ENCODE measurements at places on chromosomes 7 and 10.

DNA sequence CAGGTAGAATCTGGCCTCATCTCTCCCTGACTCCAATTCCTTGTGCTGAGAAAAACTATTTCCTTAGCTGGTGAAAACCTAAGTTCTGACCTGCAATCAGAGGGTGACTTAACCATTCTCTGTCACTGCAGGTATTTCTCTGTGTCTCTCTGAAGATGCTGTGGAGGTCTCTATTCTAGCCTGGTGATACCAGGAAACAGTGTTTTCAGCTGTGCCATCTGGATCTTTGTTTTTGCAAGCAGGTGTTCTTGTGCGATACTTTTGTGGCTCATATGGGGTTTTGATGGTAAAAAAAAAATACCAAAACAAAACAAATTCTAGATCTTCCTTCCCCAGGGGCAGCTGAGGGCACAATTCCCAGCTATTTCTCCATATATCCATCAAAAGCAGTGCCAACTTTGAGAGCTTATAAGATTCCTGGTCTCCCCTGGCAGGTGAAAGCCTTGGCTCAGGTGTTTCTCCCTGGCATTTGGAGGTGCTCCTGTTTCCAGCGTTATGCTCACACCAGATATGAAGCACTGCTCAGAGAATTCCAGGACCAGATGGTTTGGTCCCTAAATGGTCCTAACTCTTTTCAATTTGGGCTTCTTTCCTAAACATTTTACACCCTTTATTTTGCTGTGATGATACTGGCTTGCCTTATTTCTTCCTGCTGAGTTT lies 9.9 kb upstream of the NPVF start:
- DNase-seq, result no peak

- no peak for DNase-seq
Measured at GRCh38 chr7:50724526-50725520, 57.9 kb downstream of the GRB10 start.

DNA sequence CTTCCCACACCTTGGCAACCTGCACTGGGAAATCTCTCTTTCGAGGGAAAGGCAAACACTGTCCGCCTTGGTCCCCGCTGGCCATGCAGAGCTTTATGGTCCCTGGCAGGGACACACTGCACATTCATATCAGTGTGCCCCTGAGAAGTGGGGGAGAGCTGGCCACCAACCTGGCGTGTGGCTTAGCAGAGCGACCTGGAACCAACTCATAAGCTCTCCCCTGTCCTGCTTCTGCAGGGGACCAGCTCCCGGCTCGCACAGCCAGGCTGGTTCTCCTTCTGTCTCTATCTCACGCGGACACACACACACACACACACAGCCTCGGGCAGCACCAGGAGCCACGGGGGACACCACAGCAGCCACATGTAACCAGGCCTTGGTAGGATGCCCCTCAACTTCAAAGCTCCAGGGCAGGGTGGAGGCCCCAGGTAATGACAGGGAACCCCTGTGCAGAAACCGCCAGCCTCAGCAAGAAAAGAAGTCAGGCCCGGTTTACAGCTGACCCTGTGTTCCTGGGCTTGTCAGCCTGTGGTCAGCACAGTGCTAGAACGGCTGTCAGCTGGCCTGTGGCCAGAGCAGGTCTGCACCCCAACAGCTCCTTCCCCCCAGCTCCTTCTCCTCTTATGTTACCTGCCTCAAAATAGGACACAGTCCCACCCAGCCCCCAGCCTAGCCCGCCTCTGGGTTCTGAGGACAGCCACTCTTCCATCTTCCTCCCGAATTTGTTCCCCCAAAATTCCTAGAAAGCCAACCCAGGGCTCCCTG lies 69.3 kb downstream of the OAT start:
- no peak for DNase-seq

DNA sequence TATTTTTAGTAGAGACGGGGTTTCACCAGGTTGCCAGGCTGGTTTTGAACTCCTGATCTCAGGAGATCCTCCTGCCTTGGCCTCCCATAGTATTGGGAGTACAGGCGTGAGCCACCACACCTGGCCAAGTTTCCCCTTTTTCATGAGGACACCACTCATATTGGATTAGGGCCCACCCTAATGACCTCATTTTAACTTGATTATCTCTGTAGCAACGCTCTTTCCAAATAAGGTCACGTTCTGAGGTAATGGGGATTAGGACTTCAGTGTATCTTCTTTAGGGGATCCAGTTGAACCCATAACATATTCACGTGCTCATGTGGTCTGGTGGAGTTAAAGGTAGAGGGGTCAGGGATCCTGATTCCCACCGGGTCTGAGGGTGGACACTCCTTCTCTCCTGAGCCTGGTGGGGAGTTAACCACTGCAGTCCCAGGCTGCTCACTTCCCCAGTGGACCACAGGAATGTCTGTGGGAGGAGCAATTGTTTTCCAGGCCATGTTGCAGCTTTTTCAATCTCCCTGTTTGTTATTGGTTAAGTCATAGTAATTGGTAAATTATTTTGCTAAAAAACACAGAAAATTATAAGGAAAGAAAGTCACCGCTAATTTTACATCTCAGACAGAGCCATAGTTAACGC lies 130.5 kb downstream of the GRK5 start:
- DNase-seq, result no peak

DNA sequence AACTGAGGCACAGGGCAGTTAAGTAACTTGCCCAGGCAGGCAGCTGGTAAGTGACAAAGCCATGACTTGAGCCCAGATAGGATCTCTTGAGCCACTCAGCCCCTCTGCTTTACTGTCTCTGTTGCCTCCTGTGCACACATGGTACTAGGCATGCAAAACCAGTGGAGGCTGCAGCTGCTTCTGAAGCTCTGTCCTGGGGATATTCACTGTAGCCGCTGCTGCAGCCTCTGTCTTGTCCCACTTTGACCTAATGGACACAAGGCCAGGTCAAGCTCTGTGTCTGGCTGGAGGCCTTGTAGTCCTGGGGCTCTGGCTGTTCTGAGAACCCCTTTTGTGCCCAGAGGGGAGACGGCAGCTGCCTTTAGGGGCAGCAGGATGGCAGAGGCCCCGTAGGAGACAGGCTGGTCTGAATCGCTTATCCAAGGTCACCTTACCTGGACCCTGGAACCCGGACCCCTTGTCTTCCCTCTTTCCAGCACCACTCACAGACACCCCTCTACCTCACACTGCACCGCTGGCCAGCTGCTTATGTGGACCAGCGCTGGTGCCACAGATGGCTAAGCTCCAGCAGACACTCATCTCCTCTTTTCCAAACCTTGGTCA lies 57.6 kb downstream of the TSPAN15 start:
- DNase-seq, result no peak

DNA sequence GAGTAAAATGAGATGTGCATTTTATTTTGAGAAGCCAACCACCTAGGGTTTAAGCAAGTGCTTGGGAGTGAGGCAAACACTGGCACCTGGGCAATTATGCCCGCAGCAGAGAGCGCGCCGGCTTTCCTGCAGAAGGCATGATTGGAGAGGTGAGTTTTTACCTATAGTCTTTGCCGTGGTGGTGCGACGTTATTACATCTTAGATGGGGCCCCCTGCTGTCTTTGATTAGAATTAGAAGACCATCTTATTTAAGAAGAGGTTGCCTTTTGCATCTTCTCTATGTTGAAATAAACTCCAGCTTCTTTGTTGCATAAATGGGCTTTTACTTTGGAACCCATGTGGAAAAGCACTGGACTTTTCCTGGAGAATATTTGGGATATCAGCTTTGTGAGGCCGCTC lies 409.5 kb downstream of the GLRX3 start:
- no peak for DNase-seq

DNA sequence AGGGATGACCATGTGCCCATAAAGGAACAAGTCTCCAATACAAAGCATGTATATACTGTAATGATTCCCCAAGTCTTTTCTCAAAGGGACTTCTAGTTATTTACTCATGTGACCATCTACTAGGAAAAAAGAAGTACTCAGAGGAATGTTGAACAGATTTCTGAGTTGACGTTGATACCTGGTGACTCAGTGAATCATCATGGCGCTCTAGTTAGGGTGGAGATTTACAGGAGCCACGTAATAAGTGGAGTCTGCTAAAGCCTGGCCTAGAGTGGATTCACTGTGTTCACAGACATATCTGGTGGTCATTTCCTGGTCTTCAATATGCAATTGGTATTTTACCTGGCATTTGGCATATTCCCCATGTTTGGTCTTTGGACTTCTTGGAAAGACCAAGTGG lies 302.2 kb upstream of the CACNA2D1 start:
- no peak for DNase-seq

DNA sequence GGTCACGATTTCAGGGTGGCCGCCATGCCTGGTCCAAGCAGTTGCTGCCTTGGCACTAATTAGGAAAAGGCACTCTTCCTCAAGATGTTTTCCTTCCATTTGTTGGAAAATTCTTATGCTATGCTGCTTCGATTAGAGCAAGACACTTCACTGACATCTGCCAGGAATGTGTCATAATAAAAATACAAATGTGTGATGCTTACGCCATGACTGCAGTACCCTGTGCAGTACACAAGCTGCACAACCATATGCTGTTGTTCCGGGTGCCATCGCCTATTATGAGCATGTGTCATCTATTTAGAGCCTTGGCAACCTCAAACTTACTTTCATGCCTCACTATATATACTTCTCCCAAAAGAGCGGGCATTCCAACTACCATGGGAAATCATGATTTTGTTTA lies 14.9 kb upstream of the MPP7 start:
- DNase-seq, result no peak

DNA sequence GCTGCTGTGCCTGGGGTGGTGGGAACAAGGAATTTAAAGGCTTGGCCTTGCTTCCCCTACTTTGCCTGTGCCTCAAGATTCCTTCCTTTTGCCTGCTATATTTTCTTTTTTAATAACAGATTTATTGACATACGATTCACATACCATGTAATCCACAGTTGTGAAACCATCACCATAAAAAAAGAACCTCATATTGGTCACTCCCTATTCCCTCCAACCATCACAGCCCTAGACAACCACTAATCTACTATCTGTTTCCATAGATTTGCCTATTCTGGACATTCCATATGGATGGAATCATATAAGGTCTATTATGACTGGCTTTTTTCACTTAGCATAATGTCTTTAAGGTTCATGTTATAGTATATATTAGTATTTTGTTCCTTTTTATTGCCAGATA lies 59.3 kb upstream of the TRIM8 start:
- DNase-seq, result no peak

DNA sequence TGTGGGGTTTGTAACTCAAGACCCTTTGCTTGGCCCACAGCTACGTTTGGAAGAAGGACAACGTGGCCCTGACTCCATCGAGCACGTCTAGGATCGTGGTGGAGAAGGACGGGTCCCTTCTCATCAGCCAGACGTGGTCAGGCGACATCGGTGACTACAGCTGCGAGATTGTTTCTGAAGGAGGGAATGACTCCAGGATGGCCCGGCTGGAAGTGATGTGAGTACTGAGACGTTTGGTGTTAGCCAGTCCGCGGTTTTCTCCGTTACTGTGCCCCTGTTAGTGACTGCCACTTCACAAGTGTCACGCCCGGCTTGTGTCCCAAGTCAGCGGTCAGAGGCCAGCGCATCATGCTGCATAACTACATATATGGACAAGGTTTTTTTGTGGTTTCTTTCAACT lies 673.3 kb downstream of the SDK1 start:
- no peak for DNase-seq

- no peak for DNase-seq
Measured at GRCh38 chr7:116062666-116063065, 32.1 kb upstream of the TFEC start.

- no peak for DNase-seq
Measured at GRCh38 chr7:104973227-104973626, 40.8 kb upstream of the KMT2E start.

- DNase-seq, result no peak
Measured at GRCh38 chr10:72243822-72244437, 27.9 kb upstream of the ASCC1 start.

DNA sequence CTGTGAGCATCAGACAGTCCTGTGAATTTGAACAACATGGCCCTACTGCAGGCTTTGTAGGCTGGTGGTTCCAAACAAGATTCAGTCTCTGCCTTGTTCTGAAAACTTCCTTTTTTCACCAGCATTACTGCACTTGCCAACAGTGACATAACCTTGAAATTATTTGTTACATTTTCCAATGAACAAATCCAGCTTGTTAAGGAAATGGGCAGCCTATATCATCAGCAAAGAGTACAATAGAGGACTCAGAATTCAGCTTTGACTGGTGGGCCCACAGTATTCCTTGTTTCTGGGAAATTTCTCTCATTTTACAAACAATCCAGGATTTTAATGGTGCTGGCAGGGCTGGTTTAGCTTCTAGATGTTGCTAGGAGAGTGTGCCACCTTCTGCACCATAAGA lies 703.7 kb upstream of the FZD8 start:
- DNase-seq, result no peak

DNA sequence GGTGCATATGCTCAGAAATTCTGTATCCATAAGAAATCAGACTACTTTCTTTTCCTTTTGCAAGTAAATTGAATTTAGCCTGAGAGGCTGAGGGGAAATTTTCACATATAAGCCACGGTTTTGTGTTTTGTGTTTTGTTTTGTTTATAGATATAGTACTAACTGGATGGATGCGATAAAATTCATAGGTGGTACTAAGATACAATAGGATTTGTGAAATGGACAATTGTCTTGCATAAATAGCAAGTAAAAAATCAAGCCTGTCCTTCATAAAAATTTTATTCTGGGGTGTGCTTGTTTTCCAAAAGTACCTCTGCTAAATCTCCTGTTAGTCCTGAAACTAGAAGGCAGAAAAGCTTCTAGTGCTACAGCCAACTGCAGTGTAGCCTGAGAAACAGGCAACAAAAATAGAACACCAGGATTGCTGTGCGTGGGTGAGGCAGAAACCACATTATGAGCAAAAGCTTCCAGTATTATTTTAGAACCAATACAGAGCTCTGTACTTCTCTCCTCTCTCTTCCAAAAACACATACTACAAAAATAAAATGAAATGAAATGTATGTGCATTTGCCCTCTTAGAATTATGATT lies 634 bp upstream of the HDAC9 start:
- no peak for DNase-seq

DNA sequence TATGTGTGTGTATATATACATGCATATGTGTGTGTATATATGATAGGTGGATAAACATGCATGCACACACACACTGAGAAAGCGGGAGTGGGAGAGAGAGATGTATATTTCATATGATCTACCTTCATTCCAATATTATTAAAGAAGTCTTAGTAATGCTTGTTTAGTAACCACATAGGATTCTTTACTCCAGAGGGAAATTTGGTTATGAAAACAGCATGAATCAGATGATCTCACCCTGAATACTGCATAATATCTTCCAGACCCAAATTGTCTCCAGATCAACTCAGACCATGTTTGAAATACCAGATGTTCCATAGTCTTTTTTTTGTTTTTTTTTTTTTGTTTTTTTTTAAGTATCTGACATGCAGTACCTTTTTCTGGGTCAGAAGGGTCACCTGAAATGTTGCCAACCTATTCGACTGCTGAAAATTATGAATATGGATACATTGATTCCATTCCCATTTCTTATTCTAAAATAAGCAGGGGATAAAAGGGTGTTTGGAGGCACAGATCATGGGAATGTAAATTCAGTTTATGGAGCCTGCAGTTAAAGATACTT lies 17.4 kb downstream of the TES start:
- no peak for DNase-seq
